ENCODE measurements at places on chromosomes 3 and 15. TPM values are rescaled to one million over a fixed set of nuclear protein-coding genes. Genes with fewer than 3 reads are reported as not detected.

Gene TIMP4
- total RNA-seq = 0.28 TPM

Gene SLC6A11
- total RNA-seq = not detected

GRCh38 chr3:40009991-40010390 lies 200.6 kb downstream of the MYRIP start:
- H3K36me3 ChIP-seq = no peaks in the 10 kb centered on the region
- no peak overlapping the region for H3K4me3 ChIP-seq
- H3K27ac ChIP-seq = no peak overlapping the region
- H3K27me3 ChIP-seq = no peaks in the 10 kb centered on the region
- no peaks in the 10 kb centered on the region for H3K4me1 ChIP-seq
- DNase-seq = no peak

GRCh38 chr3:186785495-186786018 lies 2.2 kb downstream of the EIF4A2 start:
- peaks cover 17% of the 10 kb centered on the region for H3K27me3 ChIP-seq
- no peak for DNase-seq
- peaks cover 51% of the 10 kb centered on the region for H3K4me1 ChIP-seq
- peak overlapping the region; percentile 98 for H3K27ac ChIP-seq
- H3K4me3 ChIP-seq = peak overlapping the region; percentile 81
- H3K36me3 ChIP-seq = peaks cover 84% of the 10 kb centered on the region

DNA sequence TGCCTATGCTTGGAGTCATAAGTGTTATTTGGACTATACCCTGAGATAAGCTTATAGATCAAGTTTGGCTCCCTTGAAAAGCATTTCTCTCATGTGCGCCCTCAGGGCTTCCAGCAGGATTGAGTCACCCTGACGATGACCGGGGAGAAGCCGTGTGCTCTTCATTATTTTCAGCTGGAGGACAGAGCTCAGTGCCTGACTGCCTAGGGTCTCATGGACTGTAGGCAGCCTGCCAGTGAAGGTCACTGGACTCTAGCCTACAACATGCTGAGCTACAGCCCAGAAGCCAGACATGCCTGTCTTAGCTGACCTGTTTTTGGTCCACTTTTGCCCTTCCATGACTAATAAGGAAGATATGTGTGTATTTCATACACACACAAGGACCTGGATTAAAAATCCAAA lies 31.6 kb upstream of the NUDT16 start:
- DNase-seq = peak; percentile 41
- H3K4me1 ChIP-seq = peaks cover 50% of the 10 kb centered on the region
- no peaks in the 10 kb centered on the region for H3K36me3 ChIP-seq
- H3K27ac ChIP-seq = no peak overlapping the region
- no peaks in the 10 kb centered on the region for H3K27me3 ChIP-seq
